OCI-LY7 (cell line): ENCODE measurements at places on chromosomes 2 and 18. TPM values are rescaled to one million over a fixed set of nuclear protein-coding genes. Genes with fewer than 3 reads are reported as not detected.
A peak's percentile ranks its signal among the peaks of the same experiment; 100 is the strongest.

GRCh38 chr2:172323256-172323655, 104.1 kb upstream of the ITGA6 start:
- no peak for DNase-seq

DNA sequence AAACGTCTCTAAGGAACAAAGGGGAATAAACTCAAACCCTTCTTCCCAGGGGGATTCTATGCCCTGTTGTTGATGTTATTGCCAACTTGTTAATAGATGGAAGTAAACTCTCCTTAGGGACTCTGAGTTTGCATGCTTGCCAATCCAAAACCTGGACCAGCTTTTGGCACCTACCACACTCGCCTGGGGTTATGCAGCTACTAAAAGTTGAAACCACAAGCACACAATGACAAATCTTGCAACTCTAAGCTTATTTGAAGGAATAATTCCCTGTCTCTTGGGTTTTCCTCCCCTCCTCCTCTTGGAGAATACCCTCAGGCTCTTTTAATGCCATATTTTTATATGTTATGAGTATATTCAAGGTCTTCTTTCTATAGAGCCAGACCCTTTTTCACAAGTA, 484.1 kb downstream of the FBXO15 start:
- no peak for DNase-seq

DNA sequence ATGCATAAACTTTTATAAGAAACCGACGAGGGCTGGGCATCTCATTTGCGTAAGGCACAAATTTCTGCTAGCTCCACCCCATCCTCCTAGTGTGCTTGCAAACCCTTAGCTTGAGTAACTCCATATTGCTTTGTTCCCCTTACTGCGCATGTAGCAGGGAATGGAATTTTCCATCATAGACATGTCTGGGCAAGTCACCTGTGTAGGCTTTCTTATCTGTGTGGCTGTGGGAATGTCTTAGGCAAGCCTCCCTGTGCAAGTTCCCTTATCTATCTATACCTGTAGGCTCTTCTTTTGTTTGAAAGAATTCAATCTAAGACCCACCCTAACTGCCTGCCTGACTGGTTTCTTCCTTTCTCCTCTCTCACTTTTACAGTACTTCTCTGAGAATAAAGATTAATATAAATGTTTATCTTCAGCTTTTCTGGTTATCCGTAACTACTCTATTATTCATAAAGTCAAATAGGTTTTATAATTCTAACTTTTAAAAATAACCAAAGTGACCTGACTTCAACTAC, 217.6 kb upstream of the FIGN start:
- DNase-seq = no peak

DNA sequence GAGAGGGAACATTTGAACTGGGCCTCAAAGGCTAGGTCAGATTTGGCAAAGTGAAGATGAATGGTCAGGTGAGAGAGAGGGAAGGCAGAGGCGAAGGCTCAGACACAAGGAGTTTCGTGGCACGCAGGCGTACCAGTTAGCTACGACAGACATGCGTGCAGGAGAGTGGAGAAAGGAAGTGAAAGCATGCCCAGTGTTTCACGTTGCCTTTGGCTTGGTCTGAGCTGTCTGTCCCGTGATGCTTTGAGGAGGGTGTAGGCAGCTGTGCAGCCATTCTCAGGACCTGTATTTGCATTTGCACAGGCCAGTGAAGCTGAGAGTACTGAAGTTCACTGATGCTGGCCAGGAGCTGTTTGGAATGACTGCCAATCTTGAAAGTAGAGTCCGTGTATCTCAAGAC, 69.5 kb downstream of the HNRNPLL start:
- peak; percentile 93 for DNase-seq

- no peak for DNase-seq
Measured at GRCh38 chr2:33478968-33479731, 2.7 kb downstream of the RASGRP3 start.

- DNase-seq = no peak
Measured at GRCh38 chr2:184004289-184004947, 593.9 kb upstream of the ZNF804A start.

The ZAP70 gene
- total RNA-seq = 39.8 and 40.8 TPM in 2 replicates

The SP9 gene
- not detected in 2 replicates for total RNA-seq
